ENCODE measurements at places on chromosomes 7 and 10. TPM values are rescaled to one million over a fixed set of nuclear protein-coding genes. Genes with fewer than 3 reads are reported as not detected.
A peak's percentile ranks its signal among the peaks of the same experiment; 100 is the strongest.

DNA sequence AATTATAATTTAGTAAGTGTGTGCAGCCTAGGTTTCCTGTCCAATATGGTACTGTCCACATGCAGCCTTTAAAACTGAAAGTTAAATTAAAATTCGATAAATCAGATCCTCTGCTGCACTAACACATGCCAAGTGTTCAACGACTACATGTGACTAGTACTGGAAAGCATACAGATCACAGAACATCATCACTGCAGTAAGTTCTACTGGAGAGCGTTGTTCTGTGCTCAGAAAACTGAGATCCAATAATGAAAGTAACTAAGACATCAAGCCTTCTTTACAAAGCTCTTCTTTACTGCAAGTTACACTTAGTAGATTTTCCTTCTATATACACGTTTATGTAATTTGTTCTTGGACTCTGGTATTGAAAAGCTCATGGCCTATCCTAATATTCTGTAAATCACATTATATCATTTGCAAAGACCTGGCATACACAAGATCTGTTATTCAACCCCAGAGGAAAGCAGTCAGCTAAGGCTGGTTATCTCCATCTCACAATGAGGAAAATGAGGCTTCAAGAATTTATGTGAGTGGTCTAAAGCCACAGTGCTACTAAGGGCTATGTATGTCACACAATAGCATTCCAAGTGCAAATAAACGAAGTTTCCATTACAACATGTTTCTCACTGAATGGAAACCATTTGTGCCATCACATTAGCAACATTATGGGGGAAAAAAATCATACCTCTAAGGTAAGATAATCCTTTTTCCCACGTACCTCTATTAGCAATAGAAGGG, 77.6 kb downstream of the VPS41 start:
- H3K4me3 ChIP-seq = no peak overlapping the region
- H3K27me3 ChIP-seq = no peaks in the 10 kb centered on the region
- no peak for DNase-seq
- H3K27ac ChIP-seq = no peak overlapping the region

DNA sequence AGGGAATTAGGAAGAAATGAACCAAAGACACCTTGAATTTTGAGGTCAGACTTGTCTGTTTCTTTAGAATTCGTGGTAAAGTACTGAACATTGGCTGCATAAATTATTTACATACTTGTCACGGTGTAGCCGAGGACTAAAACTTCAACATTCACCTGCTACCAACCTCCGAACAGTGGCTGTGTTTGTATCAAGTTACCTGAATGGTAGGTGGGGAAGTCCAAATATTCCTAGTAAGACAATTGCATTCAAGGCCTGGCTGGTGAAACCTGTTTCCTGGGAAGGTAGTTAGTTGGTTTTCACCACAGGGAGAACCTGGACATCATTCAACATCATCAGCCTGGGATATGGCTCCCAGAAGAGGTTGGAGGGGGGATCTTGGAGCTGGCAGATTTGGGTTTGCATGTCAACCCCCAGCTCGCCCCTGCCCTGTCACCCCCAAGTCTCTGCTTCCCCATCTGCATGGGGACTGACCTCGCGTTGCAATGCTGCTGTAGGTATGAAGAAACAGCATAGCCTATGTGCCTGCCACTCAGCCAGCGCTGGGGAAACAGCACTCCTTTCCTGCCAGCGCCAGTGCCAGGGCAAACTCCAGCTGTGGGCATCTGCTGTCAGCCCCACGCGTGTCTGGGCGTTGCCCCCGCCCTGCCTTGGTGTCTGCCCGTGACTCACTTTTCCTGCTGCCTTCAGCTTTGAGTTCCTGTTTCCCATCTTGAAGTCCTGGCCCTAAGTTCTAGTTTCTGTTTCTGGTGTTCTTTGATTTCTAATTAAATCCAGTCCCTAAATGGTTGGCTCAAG, 12.7 kb upstream of the LARP4B start:
- H3K27me3 ChIP-seq = no peaks in the 10 kb centered on the region
- H3K4me1 ChIP-seq = no peaks in the 10 kb centered on the region
- H3K4me3 ChIP-seq = no peak overlapping the region
- DNase-seq = no peak
- no peaks in the 10 kb centered on the region for H3K36me3 ChIP-seq

GRCh38 chr10:23158370-23158769, 33.7 kb upstream of the PTF1A start:
- H3K4me3 ChIP-seq = no peak overlapping the region
- H3K4me1 ChIP-seq = peaks cover 10% of the 10 kb centered on the region
- no peak overlapping the region for H3K27ac ChIP-seq
- H3K27me3 ChIP-seq = peaks cover 79% of the 10 kb centered on the region
- peak; percentile 55 for DNase-seq
- no peaks in the 10 kb centered on the region for H3K36me3 ChIP-seq

SORCS1 gene
- 9.1 TPM for total RNA-seq

NKX1-2 gene
- total RNA-seq = not detected
